Adipocyte (in vitro differentiated cells): ENCODE measurements at places on chromosomes 3 and 15.

DNA sequence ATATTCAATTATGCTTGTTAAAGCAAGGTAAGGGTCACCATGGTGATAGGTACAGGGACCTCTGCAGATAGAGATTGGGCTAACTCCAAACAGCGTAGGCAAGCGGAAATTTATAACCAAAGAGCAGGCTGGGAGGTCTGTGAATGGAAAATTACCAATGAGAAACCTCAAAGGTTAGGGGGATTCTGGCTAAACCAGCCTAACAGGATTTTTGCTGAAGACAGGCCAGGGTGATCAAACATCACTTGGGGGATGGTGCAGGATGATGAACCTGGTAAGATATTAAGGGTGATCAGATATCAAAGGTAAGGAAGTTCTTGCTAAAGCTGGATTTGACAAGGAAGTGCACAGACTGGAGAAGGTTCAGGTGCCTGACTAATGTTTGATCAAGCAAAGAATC is 35.3 kb upstream of the SNRPN start:
- DNase-seq: no peak

DNA sequence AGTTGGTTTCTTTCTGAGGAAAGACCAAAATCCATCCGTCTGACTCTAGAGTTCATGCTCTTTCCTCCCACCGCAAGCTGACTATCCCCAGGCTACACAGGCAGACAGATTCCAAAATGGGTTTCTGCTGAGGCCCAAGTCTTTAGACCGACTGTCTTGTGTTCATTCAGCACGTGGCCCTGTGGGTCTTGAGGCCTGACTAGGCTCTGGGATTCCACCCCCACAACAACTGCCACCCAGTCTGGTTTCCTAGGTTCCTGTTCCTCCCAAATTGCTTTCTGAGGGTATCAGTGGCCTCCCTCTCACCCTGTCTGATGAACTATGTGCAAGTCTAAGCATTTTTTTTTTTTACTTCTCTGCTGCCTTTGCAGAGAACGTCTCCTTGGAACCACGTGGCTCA is 67.7 kb downstream of the CYP19A1 start:
- DNase-seq: no peak

DNA sequence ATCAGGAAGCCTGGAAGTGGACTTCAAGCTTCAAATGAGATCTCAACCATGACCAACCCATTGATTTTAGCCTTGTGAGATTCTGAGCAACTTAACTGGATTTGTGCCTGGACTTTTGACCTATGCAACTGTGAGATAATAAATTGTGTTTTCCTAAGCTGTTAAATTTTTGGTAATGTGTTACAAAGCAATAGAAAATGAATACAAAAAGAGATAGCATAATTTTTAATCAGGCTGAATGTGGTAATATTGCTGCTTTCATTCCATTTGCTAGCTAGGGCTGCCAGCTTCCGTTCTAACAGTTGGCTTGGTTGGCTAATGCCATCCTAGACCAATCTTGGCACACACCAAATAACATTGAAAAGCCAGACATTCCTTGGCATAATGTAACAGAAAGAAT is 12.2 kb downstream of the PROS1 start:
- DNase-seq: no peak

DNA sequence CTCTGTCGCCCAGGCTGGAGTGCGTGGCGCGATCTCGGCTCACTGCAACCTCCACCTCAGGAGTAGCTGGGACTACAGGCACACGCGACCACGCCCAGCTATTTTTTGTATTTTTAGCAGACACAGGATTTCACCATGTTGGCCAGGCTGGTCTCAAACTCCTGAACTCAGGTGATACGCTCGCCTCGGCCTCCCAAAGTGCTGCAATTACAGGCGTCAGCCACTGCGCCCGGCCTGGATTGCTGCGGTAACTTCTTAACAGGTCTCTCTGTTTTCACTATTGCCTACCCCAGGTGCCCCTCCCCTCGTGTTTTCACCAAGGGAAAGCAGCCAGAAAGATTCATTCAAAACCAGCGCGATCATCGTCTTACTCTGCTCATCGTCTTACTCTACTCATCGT is 10.5 kb downstream of the ADAMTS7 start:
- no peak for DNase-seq

DNA sequence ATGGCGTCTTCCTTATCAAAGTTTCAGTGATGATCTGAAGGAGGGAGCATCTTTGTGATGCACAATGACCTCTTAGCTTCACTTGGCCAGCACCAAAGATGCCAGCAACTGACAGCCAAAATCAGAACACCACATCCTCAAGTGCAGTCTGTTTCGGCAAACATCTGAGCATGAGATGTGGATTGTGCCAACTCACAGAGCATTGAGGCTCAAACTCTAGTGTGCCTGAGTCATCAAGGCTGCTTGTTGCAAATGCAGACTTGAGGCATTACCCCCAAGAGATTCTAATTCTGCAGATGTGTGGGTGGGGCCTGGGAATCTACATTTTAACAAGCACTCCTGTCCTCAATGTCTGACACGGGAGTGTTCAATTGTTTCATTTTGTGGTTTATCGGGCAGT is 35.8 kb downstream of the ABHD5 start:
- DNase-seq: peak; percentile 37

- no peak for DNase-seq
Observed at GRCh38 chr15:27361438-27361837, 390.5 kb downstream of the GABRG3 start.

DNA sequence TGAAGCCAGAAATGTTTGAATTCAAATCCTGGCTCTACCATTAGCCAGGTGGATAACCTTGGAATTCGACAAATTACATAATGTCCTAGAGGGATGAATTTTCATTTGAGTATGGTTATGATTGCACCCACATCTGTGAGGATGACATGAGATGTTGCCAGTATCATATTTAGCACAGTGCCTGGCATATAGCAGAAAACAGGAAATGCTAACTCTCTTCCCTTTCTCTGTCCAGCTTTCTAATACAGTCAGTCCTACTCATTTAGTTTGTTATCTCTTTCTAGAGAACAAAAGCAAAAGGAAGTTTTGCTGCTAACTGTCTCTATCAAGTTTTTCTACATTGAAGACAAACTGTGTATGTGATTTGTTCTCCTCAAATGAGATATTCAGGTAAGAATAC is 231.7 kb downstream of the CPNE4 start:
- DNase-seq: no peak

DNA sequence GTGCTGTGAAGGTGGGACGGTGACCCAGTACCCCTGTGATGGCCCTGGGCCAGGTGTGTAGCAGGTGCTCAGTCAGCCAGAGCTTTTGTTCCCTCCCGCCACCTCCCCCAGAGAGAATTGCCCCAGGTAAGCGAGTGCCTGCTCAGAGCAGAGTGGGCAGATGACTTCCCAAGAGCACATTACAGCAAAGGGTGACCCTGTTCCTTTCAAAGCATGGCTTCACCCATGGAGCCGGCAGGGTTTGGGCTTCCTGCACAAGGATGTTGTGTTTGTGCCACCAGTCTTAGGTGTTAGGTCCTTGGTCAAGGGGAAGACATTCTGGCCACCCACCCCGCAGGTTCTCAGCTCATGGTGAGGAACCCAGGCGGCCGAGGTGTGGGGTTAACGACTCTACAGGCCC is 30.7 kb downstream of the SLC6A6 start:
- no peak for DNase-seq

DNA sequence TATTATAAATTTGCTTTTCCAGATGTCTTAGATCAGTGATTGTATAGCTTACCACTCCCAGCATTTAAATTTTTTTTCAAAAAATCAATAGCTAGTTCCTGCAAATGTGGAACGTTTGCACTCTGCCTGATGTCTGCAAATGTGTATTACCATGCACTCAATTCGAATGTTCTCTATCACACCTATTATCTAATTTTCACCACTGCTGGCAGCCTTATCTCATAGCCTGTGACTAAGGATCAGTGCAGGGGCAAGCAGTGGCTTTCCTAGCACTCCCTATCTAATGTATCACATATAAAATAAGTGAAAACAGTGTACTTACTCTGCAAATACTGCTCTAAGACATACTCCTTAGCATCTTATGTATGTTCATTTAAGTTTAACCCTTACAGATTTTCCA is 196.3 kb upstream of the PLSCR5 start:
- no peak for DNase-seq

DNA sequence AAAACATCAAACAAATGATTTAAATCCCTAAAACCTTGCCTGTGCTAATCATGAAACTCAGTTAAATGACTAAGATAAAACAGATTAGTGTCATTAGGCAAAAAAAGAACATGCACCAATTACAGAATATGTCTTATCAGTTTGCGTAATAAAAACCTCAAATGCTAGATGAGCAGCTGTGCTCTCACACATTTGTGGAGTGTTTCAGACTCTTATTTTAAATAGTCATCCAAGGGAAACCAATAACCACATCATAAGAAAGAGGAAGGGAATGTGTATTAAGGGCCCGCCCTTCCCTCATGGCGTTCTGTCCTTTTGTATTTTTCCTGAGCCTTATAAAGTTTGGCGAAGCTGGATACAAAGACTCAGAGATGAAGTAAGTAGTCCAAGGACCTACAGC is 6.6 kb downstream of the SAMMSON start:
- DNase-seq: no peak

GRCh38 chr3:113697500-113698090 is 1.2 kb upstream of the USF3 start:
- peak; percentile 54 for DNase-seq

DNA sequence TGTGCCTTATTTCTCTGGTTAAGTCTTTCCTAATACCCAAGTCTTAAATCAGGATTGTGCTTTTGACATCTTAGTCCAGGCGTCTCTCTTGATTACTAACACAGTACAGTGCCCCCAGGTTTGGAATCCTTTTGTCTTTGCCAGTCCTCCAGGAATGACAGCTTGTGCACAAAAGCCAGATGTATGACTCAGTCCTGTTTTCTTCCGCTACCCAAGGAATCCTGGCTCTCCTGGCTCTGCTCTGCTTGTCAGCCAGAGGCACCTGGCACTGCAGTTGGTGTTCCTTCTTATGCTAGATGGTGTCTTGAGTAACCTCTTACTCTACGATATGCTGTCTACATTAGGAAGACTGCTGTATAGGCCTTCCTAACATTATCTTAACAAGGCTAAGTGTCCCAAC is 728.2 kb upstream of the NECTIN3 start:
- peak; percentile 23 for DNase-seq

- no peak for DNase-seq
Observed at GRCh38 chr15:25663515-25663914, 199.6 kb downstream of the ATP10A start.

DNA sequence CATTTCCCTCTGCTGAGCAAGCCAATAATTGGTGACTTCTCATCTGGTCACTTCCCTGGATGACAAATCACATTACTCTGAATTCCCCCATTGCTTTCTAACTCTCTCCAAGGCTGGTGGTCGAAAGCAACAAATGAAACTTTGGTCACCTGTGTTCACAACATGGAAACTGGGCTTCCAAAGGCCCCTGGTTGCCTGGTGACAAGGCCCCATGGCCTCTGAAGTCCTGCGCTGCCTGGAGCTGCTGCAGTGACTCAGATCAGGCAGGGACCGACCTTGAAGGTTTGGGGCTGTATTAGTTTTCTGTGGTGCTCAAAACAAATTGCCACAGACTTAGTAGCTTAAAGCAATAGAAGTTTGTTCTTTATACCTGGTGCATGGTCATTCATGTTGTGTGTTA is 345.3 kb downstream of the WDR72 start:
- DNase-seq: no peak
